ENCODE measurements at places on chromosomes 11 and 22.

GRCh38 chr11:110979696-110980095 lies 265.8 kb upstream of the POU2AF2 start:
- peak; percentile 13 for DNase-seq

DNA sequence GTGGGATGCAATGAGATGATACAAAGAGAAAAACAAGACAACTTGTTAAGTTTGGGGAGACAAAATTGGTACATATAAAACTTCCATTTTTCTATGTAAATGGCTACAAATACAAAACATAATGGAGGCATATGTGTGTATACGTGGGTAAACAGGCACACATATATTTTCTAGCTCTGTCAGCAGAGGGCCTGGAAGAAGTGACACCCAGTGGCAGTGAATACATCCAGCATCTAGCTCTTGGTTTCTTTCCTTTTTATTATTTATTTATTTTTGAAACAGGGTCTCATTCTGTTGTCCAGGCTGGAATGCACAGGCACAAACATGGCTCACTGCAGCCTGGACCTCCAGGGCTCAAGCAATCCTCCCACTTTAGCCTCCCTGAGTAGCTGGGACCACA lies 5.0 kb upstream of the RASL10A start:
- no peak for DNase-seq

GRCh38 chr22:19837915-19838314 lies 16.8 kb downstream of the GNB1L start:
- no peak for DNase-seq

- no peak for DNase-seq
Observed at GRCh38 chr22:30241576-30242371, 4.8 kb downstream of the LIF start.

DNA sequence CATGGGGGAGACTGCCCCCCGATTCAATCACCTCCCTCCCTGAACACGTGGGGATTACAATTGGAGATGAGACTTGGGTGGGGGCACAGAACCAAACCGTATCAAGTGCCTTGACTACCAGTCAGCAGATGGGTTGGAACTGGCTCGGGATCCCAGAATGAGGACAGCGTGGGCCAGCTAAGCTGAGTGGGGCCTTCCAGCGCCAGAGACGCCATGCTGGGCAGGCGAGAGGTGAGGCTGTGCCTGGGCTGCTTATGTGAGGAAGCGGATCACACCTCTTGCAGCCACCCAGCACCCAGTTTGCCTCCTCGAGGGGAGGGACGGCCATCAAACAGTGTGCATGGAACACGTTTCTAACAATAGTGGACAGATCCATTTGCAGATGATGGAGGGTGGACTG lies 195.1 kb downstream of the TBC1D22A start:
- DNase-seq: no peak

DNA sequence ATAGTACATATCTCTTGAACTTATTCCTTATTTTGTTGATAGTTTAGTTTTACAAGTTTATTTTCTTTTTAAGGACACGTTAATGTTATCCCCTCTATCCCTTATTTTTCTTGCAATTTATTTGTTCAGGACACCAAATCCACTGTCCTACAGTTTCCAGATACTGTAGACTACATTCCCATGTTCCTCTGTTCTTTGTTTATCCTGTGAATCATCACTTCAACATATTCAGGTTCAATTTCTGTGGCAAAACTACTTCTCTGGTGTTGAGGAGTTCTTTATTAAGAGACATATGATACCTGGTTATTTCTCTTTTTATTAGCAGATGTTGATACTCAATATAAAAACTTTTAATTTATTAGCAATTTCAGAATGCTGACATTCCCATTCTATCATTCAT lies 72.8 kb upstream of the CLNS1A start:
- no peak for DNase-seq

- no peak for DNase-seq
Observed at GRCh38 chr22:22954656-22955055, 67.0 kb downstream of the IGLL5 start.

DNA sequence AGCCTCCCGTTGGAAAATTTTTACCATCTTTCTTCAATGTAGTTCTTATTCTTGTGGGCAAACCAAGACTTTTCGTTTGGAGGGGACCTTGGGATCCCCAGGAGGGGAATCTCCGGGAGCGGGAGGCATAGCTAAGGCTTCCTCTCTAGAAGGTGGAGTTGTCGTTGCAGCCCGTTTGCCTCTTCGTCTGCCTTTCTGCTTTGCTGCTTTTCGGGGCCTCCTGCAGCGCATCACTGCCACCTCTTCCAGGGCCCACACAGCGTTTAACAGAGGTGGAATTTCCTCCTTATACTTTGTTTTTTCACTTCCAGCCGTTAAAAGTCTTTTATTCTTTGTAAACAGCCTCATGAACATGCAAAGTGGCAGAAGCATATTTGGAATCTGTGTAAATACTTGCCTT lies 3.5 kb upstream of the IFITM3 start:
- DNase-seq: no peak

GRCh38 chr22:47023871-47024270 lies 261.4 kb downstream of the TBC1D22A start:
- no peak for DNase-seq

DNA sequence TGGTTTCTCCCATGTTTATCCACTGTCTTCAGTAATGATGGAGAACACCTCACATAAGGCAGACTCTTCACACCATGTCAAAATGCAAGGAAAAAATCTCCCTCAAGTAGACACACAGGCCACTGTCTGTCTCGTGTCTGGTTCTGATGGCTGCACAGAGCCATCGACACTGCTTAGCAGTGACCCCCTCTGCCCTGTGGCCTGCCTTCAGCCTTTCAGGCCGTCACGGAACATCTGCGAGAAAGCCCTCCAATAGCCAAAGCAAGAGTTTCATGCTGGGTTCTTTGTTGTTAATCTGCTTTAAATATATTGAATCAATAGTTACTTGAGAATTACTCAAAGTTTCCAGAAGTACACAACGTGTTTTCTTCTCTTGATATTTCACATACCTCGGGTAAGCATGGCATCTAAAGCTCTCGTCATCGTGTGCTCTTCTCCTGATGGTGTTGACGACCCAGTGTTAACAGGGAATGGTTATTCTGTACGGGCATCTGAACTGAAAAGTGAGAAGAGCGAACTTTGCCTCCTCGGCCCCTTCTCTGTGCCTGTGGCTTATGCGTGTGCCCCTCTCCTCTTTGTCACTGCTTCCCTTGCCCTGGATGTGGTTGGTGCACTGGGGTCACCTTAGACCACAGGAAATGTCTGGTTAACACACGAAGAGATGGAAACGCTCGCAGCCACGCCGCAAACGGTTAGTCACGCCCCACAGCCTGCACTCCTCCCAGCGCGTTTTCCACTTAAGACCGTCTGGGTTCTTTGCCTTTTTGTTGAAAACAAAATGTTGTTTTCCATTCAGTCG lies 33.4 kb upstream of the CTTN start:
- no peak for DNase-seq

GRCh38 chr22:50192436-50193204 lies 6.9 kb downstream of the TRABD start:
- no peak for DNase-seq

DNA sequence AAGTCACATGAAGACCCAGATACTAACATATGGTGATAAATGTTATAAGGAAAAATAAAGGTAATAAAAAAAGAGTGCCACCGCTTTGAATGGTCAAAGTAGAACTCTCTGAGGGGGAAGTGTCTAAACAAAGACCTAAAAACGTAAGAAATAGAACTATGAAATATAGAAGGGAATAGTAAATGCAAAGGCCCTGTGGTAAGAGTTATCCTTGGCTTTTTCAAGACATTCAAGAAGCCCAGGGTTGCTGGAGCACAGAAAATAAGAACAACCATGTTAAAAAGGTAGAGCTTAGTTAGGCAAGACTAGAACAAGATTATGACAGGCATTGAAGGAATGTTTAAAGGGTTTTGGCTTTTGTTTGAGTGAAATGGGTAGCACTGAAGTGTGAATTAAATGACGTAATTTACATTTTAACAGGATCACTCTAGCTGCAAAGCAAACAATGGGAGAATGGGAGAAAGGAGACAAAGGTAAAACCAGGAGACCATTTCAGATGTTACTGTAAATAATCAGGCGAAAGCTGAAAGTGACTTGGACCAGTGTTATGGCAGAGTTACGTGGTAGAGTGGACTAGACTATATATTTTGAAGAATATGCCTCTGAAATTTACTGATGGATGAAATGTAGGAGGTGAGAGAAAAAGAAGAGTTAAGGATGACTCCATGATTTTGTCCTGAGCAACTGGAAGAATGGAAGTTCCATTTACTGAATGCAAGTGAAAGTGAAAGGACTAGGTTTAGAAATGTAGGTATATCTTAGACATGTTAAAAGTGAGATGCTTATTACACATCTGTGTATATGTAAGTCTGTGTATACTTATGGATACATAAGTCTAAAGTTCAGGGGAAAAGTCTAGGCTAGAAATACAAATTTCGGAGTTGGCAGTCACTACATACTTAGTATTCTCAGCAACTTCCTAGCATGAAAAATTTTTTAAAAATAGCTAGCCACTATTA lies 28.5 kb downstream of the BTBD10 start:
- no peak for DNase-seq

DNA sequence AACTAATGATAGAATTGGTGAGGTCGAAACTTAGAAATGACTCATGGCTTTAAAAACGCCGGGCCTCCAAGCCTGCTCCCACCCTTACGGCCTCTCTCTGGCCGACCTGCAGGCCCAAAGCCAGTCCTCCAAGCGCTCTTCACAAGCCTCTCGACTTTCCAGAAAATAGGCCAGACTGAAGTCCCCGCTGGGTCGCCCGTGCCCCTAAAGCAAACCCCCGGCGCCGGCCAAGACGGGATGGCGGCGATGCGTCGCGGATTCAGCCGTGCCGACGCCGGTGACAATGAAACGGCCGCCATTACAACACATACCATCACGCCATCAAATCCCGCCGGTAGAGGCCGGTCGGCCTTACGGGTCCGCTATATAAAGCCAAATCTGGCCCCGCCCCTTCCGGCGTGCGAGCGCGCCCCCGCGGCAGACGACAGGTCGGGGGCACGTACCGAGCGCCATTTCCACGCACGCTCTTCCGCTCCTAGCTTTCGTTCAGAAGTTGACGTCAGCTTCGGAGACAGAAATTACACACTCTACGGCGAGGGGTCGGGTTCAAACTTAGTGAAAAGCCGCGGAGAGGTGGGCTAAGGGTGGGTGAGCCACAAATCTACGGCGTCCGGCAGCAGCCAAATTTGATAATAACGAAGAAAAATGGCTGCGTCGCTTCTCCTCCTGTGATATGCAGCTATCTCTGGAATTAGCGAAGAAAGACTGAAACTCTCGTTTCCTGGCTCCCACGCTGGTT lies at the start of gene RPL3:
TSS of gene RPL3 (minus strand) at position 340 of the 739 bp plus-strand sequence. CDS start at position 314, 26 bp downstream.
- DNase-seq: peak; percentile 97
